ENCODE measurements at places on chromosomes 12 and 14.

- no peak for DNase-seq
Measured at GRCh38 chr14:53278602-53279506, 125.7 kb upstream of the DDHD1 start.

DNA sequence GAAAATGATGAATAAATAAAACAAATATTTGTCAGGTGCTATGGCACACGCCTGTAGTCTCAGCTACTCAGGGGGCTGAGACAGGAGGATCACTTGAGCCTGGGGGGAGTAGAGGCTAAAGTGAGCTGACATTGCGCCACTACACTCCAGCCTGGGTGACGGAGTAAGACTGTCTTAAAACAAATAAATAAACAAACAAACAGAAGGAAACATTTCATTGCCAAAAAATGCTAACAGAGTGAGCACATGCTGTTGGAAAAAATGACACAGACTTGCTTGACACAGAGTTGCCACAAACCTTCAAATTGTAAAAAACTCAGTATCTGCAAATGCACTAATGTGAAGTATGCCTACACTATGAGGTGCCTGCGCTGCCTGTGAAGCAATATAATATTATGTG is 50.8 kb upstream of the AP4S1 start:
- DNase-seq: no peak

- no peak for DNase-seq
Measured at GRCh38 chr12:105324704-105325103, 5.8 kb upstream of the C12orf75 start.

DNA sequence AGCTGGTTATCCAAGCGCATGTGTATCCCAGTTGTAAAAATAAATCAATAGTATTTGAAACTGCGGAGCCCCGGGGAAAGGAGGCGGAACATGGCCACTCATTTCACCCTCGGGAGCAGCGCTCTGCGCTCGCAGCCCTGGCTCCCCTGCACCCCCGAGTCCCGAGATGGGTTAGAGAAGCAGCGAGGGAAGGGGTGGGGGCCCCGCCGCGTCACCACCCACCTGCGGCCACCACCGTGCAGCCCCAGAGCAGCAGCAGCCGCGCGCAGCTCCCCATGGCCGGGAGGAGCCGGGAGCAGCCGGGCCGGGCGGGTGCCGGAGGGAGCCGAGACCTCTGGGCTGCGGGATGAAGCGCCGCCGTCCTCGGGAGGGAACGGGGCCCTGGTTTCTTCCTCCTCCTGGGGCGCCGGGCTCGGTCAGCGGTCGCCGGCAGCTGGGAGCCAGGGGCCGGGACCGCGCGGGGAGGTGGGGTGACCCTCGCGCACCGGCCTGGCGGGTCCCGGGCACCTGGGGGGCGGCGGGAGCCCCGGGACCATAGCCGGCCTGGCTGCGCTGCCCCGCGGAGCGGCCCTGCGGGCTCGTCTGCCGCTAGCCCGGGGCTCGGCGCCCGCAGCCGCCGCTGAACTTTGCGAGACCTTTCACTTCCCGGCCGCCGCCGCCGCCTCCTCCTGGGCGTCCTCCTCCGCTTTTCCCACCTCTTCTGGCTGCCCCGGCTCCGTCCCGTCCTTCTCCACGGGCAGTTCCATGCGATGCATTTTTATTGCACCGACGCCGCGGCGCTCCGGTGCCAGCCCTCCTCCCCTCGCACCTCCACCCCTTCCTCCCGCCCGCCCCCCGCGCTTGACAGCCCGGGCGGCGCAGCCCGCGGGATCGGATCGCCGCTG is at the start of gene NTN4:
Gene NTN4 (minus strand): TSS at position 732 of the 884 bp plus-strand sequence. CDS start 455 bp downstream, at position 277.
- DNase-seq: peak; percentile 49

GRCh38 chr14:50350975-50351374 is 38.9 kb downstream of the DMAC2L start:
- no peak for DNase-seq

DNA sequence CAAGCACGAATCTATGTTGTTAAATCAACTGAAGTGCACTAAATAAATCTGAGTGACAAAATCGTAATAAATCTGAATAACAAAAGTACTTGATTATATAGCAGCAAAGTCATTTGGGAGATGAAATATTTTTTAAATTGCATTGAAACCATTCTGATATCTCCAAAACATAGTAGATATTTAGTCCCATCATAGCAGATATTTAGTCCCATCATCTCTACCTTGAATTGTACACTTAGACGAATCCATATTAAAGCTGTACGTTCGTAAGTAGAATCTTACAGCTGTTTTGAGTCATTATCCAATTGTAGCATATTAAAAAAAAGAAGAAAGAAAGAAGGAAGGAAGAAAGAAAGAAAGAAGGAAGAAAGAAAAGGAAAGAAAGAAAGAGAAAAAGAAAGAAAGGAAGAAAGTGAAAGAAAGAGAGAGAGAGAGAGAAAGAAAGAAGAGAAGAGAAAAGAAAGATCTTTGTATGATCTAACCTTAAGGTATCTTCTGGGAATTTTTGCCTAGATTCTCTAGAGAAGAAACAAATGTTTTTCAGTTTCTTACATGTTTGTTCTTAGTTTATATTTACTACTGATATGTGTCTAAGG is 2.6 kb downstream of the DCN start:
- DNase-seq: no peak

- no peak for DNase-seq
Measured at GRCh38 chr12:4954621-4955354, 45.1 kb downstream of the KCNA1 start.

DNA sequence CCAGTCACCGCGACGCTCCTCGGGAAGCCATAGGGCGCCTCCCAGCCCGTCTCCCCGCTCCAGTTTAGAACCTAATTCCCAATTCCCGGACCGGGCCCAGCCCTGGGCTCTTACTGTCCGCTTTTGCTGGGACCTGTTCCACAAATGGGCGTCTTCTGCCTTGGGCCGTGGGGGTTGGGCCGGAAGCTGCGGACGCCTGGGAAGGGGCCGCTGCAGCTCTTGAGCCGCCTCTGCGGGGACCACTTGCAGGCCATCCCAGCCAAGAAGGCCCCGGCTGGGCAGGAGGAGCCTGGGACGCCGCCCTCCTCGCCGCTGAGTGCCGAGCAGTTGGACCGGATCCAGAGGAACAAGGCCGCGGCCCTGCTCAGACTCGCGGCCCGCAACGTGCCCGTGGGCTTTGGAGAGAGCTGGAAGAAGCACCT is 797 bp downstream of the UNG start:
- DNase-seq: peak; percentile 84

GRCh38 chr14:47833011-47833410 is 157.6 kb upstream of the MDGA2 start:
- DNase-seq: no peak

- DNase-seq: no peak
Measured at GRCh38 chr14:81233615-81234014, 12.9 kb upstream of the GTF2A1 start.

GRCh38 chr12:42481368-42481767 is 108.2 kb downstream of the PRICKLE1 start:
- no peak for DNase-seq

Data from tibial artery (tissue), 4 donors.